ENCODE measurements at places on chromosomes 1 and 21.

GRCh38 chr1:13541435-13542215 lies 27.8 kb upstream of the LRRC38 start:
- DNase-seq, result no peak

DNA sequence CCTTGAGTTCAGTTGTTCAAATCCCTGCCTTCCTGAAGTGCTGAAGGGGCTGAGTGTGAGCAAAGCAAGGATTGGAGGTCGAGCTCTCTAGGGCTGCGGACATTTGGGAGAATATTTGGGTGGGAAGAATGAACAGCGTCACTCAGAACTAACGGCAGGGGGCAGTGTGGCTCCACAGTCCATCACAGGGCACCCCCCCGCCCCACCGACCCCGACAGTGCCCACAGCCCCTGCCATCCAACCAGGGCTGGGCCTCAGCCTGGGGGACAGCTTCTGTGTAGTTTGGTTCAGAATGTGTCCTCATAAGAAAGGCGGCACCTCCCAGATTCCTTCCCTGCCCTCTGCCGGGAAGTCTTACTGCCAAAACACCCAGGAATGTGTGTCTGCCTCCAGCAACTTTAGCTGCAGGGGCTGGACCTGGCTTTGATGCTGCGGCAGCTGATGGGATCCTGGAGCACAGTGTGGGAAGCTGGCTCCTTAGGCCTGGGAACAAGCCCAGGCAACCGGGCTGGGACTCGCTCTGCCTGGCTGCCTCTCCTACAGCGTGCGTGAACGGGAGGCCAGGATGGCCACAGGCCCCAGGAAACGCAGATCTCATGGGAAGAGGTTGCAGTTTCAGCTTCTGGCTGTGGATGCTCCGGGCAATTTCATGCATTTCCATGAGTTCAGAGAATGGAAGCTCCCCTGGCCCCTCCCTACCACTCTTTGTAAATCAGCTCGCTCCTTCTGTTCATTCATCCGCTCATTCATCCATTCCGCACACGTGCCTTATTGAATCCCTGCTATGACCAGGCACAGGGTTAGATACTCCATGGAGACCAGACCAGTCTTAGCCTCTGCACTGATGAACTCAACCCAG lies 104.9 kb upstream of the TMPRSS2 start:
- peak; percentile 14 for DNase-seq

DNA sequence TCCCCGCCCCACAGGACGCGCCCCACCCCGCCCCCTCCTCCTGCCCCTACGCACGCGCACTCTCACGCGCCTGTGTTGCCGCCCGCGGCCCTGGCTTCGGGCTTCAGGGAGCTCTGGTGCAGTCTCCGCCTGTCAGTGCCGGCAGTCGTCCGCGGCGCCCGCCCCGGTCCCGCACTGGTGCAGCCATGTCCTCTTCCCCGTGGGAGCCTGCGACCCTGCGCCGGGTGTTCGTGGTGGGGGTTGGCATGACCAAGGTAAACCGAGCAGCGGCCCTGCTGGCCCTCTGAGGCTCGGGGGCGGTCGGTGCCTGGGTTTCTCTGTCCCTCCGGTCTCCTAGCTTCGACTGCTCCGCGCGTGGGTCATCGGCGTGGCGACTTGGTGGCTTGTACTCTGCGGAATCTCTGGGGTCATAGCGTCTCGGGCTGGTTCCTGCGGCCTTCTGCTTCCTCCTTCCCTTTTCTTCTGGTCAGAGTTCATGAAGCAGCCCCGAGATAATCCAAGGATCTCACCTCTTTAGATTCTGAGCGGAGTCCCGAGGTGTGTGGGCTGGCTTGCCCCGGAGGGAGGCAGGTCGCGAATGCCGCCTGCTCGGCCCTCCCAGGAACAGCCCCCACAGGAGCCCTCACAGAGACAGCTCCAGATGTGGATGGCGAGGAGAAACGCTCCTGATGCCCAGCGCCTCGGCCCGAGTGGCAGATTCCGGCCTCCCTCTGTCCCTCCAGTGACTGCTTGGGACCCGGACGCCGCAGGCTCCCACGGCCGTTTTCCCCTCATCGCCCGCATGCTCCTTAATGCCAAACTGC lies at the start of gene SCP2:
Gene SCP2, plus strand, starts transcription at position 65 of the 803 bp plus-strand sequence. Its CDS starts 121 bp downstream, at position 186.
- DNase-seq, result peak; percentile 77

DNA sequence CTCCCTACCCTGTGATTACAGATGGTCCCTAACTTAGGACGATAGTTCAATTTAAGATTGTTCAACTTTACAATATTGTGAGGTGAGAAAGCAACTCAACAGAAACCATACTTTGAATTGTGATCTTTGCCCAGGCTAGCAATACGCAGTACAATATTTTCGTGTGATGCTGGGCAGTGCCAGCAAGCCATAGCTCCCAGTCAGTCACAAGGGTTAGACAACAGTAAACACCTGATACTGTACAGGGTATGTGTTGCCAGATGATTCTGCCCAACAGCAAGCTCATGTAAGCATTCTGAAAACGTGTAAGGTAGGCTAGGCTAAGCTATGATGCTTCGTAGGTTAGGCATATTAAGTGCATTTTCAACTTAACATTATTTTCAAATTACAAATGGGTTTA lies 11.9 kb downstream of the GPBP1L1 start:
- DNase-seq, result no peak

DNA sequence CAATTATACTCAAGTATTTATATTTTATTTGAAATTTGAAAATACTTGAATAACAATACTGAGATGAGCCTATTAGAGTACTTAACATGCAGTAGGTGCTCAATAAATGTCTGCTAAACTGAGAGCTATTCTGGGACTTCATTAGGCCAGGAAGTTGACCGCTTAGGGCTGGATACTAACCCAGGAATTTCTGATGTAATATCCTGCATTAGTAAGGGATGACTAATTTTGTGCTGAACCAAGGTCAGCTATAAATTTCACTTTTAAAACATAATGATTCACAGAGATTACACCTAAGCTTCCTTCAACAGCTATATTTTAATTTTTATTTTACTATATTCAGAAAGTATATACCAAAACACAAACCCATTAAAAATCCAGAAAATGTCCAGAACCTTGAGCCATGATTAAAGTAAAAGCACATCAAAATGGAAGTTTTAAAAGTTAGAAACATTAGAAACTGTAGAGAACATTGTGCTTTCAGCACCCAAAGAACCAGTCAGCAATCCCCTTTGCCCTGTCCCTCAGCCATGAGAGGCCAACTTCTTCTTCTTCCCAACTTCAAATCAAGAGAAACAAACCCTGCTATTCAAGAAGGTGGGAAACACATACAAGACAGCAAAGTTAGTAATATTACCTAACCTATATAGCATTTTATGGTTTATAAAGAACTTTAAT lies 35.4 kb downstream of the WNT2B start:
- peak; percentile 34 for DNase-seq
